ENCODE measurements at places on chromosomes 16 and 17.

GRCh38 chr17:60759756-60760155, 82.1 kb downstream of the BCAS3 start:
- no peak for DNase-seq

- DNase-seq = no peak
Observed at GRCh38 chr17:45990886-45991285, 8.2 kb upstream of the STH start.

DNA sequence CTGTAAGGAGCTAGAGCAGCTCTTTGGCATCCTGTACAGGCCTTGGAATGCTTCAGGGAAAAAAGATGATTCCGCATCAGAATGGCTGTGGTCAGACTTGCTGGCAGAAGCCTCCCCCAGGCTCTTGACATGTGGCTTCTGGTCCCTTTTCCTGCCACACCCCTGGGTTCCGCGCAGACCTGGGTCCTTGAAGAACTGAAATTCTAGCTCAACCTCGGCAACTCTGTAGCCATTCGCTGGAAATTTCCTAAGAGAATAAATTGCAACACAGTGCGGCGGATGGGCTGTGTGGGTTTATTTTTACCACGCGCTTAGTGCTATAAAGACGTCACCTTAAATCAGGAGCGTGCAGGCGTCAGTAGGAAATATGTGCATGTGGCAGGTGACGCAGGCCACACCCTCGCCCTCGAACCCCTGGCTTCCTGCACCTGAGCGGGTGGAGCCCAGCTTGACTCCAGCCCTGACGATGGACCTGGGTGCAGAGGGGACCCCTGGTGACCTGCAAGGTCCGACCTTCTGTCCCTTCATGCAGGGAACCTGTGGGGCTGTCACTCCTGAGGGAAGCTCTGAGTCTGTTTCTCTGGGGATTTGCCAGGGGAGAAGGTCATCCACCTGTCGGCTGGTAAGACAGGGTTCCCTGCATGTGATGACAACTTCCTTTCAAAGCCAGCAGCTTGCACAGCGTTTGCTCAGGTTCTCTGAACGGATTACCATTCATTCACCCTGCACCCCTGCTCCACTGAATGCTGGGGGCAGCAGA, 46.3 kb downstream of the METRNL start:
- no peak for DNase-seq

DNA sequence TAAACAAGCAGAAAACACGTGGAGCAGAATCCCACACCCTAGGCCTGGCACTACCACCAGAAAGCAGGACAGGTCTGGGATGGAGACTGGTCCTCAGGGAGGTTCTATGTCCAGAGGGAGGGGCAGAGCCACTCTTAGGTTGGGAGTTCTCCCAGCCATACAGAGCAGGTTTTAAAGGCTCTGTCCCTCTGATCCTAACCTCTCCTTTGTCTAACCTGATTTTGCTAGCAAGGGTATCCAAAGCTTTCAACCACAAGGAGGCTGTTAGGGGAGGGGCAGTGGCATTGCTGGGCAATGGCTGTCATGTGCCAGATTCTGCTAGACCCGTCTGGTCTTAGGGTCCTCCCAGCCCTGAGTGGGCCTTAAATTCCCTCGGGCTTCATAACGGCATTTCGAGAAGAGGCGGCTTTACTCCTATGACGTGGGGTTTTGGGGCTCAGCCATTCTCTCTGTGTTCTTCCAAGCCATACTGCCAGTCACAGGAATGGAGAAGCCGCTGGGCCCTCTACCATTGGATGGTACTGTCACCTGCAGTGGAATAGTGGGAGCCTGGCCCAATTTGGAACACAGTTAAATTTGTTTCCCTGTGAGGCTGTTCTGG, 5.7 kb downstream of the TPPP3 start:
- DNase-seq = no peak

- no peak for DNase-seq
Observed at GRCh38 chr16:85639529-85640253, 26.6 kb downstream of the GSE1 start.

- DNase-seq = no peak
Observed at GRCh38 chr17:78372841-78373240, 5.6 kb upstream of the PGS1 start.

DNA sequence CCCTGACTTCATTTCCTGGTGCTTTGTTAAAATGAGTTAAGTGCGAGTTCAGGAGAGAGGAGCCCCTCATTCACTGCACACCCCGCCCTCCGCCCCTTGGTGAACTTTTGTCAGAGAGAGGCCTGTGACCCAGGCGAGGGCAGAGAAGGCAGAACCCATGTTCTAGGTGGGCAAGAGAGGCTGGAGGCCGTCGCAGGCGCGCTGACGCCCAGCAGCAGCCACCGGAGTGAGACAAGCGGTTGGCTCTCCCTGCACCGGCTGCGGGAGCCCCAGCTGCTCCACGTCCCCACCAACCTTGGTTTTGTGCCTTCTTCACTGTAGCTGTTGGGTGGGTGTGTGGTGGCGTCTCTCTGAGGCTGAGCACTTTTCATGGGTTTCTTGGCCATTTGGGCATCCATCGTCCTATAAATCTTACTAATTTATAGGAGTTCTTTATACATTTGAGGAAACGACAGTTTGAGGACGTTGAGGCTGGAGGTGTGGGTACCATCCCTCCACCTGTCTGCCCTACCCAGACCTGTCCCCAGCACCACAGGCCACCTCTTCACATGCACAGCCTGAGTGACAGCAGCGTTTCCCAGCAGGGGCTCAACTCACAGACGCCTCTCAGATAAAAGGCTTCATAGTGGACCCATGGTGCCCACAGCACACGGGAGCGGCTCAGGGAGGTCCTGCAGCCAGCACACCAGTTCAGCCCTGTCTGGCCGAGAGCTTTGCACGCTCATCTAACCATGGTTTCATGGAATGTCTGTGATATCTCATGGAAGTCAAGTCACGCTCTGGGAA, 45.2 kb upstream of the CBFA2T3 start:
- DNase-seq = no peak

DNA sequence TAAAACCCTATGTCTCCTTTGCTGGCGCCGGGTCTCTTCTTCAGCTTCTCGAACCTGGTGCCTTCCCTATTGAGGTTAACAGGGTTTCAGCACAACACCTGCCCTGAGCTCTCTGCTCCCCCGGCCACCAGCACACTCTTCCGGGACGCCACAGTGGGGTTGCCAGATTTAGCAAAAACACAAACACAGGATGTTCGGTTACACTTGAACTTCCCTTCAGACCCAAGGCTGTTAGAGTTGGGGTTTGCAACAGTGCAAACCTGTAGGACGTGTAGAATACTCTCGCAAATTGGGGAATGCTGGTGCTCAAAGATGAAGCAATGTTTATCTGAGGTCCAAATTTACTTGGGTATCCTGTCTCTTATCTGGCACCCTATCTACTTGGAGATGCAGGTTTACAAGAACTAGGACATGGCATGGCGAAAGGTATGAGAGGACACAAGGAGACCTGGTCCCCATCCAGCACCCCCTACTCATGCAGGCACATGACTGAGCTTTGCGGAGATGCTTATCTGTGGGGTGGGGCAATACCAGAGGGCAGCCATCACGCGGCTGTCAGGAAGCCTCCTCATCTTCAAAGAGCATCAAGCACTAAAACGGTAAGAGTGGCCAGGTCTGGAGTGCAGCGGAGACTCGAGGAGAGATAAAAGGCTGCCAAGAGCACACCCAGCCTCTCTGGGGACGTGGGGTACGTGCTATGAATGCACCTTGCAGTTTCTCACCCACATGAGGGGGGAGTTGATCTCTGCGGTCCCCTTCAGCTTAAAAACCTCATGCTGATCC, 52.8 kb downstream of the SDK2 start:
- DNase-seq = no peak

DNA sequence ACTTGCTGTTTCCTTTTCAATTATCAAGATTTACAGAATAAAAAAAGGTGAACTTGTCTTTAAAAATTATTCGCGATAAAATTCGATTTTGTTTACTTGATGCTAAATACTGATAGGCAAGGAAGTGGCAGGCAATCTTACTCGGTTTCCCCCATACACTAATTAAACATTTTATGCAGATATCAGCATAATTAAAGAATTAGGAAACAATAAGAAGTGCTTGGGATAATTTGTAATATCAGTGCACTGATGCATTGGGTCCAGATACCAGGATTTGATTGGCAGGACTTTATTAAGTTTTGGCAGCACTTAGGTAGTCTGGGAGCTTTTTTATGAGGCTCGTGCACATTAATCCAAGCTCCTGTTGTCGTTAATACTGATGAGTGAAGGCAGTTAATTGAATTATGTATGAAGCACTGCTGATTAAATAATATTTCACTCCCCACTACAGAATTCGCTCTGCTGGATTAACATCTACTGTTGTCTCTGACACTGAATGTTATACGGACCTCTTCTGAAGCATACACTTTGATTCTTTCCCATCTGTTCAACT, 165.6 kb downstream of the CA10 start:
- DNase-seq = no peak

DNA sequence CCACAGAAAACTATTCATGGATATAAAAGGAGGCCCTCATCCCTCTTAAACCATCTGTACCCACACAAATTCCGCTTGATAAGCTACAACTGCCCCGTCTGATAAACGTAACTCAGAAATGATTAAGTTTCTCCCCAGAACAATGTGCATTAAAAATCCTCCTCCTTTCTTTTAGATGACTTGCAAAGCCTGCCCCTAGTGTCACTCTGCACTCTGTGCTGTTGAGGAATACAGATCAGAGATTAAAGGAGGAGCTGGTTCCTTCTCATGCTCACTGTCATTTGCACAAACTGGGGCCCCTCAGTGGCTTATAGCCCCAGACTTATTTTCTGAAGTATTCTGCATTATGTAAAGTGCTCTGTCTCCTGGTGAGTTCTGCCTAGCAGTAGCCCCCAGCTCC, 33.3 kb downstream of the CDRT15 start:
- no peak for DNase-seq

DNA sequence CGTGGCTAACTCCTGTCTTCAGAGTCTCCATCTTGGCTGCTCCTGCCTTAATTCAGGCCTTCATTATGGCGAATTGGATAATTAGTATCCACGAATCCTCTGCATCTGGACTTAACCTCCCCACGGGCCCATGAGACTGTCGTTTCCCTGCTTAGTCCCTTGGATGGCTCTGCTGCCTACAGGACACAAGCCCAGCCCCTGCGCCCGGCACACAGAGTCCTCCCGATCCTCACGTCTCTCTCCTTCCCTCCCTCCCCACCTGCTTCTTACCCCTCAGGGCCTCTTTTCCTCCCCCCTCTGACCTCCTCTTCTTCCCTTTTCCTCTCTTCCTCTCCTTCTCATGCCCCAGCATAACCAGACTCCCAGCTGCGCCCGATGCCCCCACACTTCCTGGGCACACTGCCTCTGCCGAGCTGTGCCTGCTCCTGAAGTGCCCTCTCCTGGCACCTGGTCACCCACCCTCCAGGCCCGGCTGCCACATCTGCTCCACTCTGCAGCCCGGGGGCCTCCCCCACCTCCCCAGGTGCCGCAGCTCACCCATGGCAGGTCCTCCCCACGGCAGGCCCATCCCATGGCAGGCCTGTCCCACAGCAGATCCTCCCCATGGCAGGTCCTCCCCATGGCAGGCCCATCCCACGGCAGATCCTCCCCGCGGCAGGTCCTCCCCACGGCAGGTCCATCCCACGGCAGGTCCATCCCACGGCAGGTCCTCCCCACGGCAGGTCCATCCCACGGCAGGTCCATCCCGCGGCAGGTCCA, 45.9 kb downstream of the RPH3AL start:
- DNase-seq = no peak

- no peak for DNase-seq
Observed at GRCh38 chr17:31446195-31446967, 54.9 kb downstream of the RAB11FIP4 start.

DNA sequence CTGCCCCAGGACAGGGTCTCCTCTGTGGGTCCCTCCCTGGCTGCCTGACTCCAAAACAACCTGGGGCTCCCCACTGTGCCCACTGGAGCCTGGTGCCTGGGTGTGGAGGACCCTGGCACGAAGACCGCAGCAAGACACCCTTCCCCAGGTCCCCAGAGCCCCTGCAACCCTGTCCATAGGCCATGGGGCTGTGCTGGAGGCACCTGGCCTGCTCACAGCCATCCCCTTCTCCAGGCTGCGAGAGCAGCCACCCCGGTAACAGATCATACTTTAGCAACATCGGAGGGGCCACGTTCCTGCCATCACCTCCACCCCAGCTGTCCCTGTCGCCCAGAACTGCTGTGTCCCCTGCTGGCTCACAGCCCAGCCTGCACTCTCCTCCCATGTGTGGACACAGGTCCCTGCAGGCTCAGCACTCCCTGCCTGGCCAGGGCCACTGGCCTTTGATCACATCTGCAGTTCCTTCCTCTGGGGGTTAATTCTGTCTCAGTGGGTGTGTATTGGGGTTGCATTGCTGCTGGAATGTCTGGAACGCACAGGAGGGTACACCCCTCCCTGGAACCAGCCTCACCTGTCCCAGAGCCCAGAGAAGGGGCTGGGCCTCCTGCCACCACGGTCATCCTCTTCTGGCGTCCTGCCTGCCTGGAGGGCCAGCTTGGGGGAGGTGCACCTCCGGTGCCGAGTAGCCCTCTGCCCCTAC, 12.2 kb downstream of the PPL start:
- DNase-seq = no peak

- DNase-seq = peak; percentile 23
Observed at GRCh38 chr17:4304417-4305027, 40.7 kb upstream of the ANKFY1 start.

- no peak for DNase-seq
Observed at GRCh38 chr17:73887739-73888138, 243.5 kb upstream of the SDK2 start.

DNA sequence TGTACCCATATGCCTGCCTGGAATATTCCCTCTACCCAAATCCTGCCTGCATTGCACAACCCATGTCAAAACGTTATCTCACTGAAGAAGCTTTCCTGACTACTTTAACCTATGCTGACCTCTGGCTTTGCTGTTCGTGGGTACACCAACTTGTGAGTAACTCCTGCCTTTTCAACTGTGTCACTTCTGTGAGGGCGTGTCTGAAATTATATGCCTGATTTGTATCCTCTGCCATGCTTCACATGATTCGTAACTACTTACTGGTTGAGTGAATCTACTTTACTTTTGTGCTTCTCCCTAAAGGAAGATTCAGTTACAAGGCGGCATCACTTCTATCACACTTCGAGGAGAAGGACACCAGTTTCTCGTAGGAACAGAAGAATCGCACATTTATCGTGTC, 33.3 kb upstream of the USP43 start:
- DNase-seq = no peak

DNA sequence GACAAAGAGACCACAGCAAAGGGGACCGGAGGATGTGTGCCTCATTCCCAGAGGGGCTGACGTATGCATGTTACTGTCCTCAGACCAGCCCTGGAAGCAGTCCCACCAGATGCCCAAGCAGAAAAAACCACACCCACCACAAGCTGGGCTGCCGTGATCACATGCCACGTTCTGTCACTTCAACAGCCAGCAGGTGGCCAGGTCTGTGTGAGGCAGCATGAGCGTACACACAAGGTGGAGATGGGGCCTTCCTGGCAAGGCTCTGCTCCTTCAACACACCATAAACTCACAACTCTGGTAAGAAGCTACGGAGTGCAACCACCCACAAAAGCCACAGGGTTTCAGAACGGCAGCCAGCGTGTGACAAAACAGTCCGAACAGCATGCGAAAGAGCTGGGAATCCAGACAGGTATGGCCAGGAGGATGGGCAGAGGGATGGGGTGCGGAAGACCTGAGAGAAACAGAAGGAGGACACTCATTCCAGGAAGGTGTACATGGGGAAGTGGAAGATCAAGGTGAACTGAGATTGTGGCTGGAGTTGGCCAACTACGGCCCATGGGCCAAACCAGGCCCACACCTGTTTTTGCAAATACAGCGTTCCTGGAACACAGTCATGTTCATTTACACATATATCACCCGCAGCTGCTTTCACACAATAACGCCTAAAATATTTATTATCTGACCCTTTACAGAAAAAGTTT, 27.9 kb downstream of the MBTPS1 start:
- no peak for DNase-seq

- no peak for DNase-seq
Observed at GRCh38 chr17:28704219-28704858, 7.3 kb downstream of the PROCA1 start.

- DNase-seq = no peak
Observed at GRCh38 chr16:67399218-67399733, 6.0 kb upstream of the TPPP3 start.
